Pericardium fibroblast (primary cell): ENCODE measurements at places on chromosomes 5 and 9. TPM values are rescaled to one million over a fixed set of nuclear protein-coding genes. Genes with fewer than 3 reads are reported as not detected.

PPP3R2 gene
- not detected in 2 replicates for total RNA-seq

RACK1 gene
- total RNA-seq: 3,255 and 5,180 TPM in 2 replicates

SLC6A7 gene
- total RNA-seq: not detected in 2 replicates

CNTRL gene
- total RNA-seq: 2.0 and 2.7 TPM in 2 replicates

PANK3 gene
- 25.1 and 28.8 TPM in 2 replicates for total RNA-seq
